ENCODE measurements at places on chromosomes 2 and 18.

- peak; percentile 20 for DNase-seq
These were observed 191.3 kb downstream of the SLC39A10 start for GRCh38 chr2:195848119-195848899.

DNA sequence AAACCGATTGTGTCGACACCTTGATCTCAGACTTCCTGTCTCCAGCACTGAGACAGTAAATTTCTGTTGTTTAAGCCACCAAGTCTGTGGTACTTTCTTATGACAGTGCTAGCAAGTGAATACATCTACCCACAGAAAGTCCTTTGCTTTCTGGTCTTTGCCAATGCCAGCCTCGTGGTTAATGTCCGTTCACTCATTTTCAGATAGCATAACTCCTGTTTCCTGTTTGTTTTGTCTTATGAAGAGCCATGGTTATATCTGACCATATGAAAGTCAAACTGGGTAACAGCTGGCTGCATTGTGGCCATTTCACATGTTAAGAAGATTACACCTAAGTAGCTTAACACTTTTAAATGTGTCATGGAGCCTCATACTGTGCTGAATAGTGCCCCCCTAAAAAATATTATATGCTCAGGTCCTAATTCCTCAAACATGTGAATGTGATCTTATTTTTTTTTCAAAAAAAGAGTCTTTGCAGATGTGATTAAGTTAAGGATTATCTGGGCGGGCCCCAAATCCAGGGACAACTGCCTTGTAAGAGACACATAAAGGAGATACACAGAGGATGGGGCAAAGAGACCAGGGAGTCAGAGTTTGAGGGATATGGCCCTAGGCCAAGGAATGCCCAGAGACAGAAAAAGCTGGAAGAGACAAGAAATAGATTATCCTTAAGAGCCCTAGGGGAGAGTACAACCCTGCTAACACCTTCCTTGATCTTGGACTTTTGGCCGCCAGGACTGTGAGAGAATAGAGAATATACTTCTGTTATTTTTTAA, 118.0 kb downstream of the KCNE4 start:
- DNase-seq, result no peak

GRCh38 chr2:80299661-80300060, 4.9 kb downstream of the LRRTM1 start:
- no peak for DNase-seq

GRCh38 chr2:113209011-113209645, 35.4 kb downstream of the PSD4 start:
- DNase-seq, result no peak

- DNase-seq, result no peak
These were observed 47.7 kb downstream of the CCDC68 start for GRCh38 chr18:54911551-54911950.

GRCh38 chr2:8927510-8928455, 75.7 kb downstream of the MBOAT2 start:
- no peak for DNase-seq

DNA sequence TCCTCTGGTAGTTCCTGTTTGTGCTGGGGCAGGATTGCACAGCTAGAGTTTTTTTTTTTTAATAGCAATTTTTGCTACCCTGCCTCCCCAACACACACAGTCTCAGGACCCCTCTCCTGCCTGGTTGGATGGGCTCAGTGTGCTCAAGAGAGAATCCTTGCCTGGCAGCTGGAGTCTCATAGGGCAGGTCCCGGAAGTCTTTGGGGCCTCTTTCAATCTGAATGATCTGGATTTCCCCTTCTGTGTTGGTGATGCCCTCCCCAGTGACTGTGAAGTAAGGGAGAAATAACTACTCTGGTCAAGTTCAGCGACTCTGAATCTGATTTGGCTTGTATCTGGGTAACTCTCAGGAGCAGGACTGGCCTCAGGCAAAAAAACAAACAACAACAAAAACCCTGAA, 220.6 kb upstream of the LRRTM1 start:
- DNase-seq, result no peak

GRCh38 chr2:46967990-46968647, 52.5 kb upstream of the MCFD2 start:
- DNase-seq, result no peak

GRCh38 chr2:232441147-232441651, 14.8 kb upstream of the ALPI start:
- no peak for DNase-seq

- DNase-seq, result no peak
These were observed 899.3 kb downstream of the TRIB2 start for GRCh38 chr2:13616059-13616458.

DNA sequence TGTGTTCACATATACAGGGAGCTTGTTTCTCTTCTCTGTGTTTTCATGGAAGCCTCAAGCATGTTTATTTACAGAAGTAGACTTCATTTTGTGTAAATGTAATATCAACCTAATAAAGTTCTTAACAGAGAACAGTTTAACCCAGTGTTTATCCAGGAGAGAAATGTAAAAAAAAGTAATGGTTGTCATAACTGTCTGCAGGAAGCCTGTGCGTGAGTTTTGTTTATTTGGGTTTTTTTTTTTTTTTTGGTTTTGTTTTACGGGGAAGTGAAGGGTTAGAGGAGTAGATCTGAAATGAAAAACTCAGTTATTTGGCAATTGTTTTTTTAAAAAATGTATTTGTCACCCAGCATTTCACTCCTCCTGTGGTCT, 124.7 kb downstream of the RAPGEF4 start:
- no peak for DNase-seq

DNA sequence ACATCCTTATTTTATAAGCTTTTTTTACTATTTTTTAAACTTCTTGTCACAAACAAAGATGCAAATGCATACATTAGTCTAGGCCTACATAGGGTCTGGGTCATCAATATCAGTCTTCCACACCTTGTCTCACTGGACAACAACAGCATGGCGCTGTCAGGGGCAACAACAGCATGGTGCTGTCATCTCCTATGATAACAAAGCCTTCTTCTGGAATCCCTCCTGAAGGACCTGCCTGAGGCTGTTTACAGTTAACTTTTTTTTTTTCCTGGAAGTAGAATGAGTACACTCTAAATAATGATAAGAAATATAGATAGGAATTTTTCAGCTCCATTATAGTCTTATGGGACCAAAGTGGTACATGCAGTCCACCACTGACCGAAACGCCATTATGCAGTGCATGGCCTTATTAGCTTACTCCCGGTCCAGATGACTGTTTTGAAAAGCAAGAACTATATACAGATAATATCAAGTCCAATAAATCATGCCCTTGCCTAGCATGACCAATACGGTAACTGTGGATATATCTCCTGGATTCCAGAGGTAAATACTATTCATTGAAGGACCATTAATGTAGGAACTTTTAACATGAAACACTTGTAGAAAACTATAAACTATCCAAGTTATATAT, 38.4 kb downstream of the TCF4 start:
- DNase-seq, result peak; percentile 65

DNA sequence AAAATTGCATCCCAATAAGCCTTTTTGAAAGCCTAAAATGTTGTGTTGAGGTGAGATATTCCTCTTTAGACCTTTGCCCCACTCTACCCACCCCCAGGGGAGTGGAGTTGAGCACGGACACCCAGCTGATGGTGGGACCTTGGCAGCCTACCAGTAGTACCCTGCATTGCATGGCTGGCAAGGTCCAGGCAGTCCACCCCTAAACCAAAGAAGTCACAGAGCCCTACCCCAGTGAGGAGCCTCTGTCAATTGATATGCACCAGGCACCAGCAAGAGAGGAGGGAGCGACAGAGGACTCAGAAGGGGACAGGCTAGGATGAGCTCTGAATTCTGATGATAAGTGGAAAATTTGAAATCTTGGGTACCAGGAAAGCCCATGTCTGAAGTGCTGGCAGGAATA, 38.6 kb downstream of the MARCO start:
- no peak for DNase-seq

GRCh38 chr2:10880586-10881321, 31.0 kb upstream of the KCNF1 start:
- DNase-seq, result no peak

GRCh38 chr2:47534179-47534919, 131.4 kb downstream of the MSH2 start:
- peak; percentile 52 for DNase-seq
